Activated CD4-positive, alpha-beta T cell treated with anti-CD3 and anti-CD28 coated beads for 36 hours (primary cell): ENCODE measurements at places on chromosomes 1 and 21. TPM values are rescaled to one million over a fixed set of nuclear protein-coding genes. Genes with fewer than 3 reads are reported as not detected.

DNA sequence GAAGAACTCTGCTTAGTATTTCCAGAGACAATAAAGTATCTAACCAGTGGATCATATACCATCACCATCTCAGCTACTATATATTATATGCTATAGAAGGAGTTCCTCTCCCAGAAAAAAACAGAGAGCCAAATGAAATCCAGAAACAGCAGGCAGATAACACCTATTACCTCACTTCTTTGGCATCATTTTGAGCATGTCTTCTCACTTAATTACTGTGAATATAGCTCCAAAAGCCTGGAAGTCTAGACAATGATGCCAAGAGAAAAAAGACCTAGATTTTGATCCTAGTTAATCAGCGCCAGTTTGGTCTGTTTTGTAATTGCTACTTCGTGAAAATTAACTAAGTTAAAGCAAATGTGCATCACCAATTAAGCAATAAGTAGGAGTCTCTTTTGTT is 131.3 kb downstream of the EIF4G3 start:
- H3K4me3 ChIP-seq: no peak overlapping the region
- DNase-seq: no peak
- H3K4me1 ChIP-seq: peaks cover 4% of the 10 kb centered on the region
- H3K27me3 ChIP-seq: no peaks in the 10 kb centered on the region

- H3K27me3 ChIP-seq: no peaks in the 10 kb centered on the region
- peaks cover 7% of the 10 kb centered on the region for H3K36me3 ChIP-seq
- no peak for DNase-seq
- no peak overlapping the region for H3K27ac ChIP-seq
Measured at GRCh38 chr1:246773213-246773641, 49.0 kb downstream of the SCCPDH start.

DNA sequence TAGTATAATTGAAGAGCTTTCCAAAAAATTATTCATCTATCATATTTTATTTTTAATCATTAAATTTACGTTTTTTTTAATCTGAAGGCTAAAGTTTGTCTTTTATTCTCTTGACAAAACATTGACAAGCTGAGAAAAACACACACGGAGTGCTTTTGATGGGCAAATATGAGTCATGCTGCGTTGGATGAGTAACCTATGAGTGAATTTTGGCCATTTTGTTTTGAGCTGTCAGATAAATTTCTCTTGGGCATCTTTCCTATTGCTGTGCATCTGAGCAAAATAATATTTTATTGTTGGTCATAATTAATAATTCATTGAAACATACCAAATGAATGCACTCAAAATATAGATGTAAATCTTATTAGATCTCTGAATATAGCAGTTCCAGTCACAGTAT is 1144.1 kb upstream of the ADGRL2 start:
- no peaks in the 10 kb centered on the region for H3K27me3 ChIP-seq
- no peak for DNase-seq
- no peak overlapping the region for H3K27ac ChIP-seq
- no peaks in the 10 kb centered on the region for H3K36me3 ChIP-seq
- no peak overlapping the region for H3K4me3 ChIP-seq

DNA sequence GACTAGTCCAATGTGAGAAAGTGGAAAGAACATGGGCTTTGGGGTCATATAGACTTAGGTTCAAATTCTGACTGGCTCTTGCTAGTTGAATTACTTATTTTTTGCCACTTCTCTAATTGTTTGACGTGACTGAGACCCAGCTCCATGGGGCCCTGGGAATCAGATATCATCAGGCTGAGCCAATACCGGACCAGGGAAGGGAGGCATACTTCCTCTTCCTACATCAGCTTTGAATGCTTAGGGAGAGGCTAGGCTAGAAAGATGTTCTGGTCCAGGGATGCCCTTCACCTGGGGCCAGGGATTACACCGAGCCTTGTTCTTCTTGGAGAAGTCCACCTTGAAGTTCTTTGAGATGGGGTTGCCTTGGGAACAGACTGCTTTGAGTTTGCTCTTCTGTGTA is 3.7 kb upstream of the NR1I3 start:
- no peak overlapping the region for H3K27ac ChIP-seq
- no peaks in the 10 kb centered on the region for H3K36me3 ChIP-seq
- H3K4me1 ChIP-seq: no peaks in the 10 kb centered on the region
- H3K4me3 ChIP-seq: no peak overlapping the region
- peaks cover 7% of the 10 kb centered on the region for H3K27me3 ChIP-seq

DNA sequence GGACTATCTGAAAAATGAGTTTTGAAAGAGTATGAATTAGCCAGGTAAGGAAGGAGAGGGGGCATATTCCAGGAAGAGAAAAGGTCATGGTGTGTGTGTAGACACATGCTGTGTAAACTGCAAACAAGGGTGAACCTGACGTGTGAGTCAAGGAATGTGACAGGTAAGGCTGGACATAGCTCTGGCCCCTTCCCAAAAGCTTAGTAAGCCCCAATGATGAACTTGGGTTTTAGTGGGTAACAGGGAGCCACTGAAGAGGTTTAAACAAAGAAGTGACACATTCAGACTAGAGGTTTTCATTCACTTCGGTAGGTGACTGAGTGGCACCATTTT is 36.7 kb downstream of the EGLN1 start:
- no peak for DNase-seq
- H3K4me1 ChIP-seq: peaks cover 36% of the 10 kb centered on the region
- no peaks in the 10 kb centered on the region for H3K27me3 ChIP-seq
- H3K4me3 ChIP-seq: no peak overlapping the region
- peaks cover 7% of the 10 kb centered on the region for H3K36me3 ChIP-seq
- H3K27ac ChIP-seq: no peak overlapping the region

GRCh38 chr21:44513389-44514217 is 26.4 kb downstream of the KRTAP10-1 start:
- no peaks in the 10 kb centered on the region for H3K36me3 ChIP-seq
- H3K27ac ChIP-seq: no peak overlapping the region
- H3K4me3 ChIP-seq: no peak overlapping the region
- DNase-seq: no peak
- H3K27me3 ChIP-seq: no peaks in the 10 kb centered on the region
- no peaks in the 10 kb centered on the region for H3K4me1 ChIP-seq

DNA sequence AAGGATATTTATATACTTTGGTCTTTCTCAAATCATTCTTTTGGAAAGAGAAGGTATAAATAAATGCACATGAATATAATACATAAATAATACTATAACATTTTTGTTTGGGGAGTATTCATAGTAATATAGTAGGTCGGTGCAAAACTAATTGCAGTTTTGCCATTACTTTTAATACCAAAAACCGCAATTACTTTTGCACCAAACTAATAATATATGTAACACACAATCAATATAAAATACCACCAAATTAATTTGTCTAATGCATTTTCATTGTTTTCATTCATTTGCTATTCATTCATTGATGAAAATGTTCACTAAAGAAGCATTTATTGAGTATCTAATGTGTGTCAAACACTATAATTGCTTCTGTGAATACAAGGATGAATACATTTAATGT is 219.0 kb downstream of the RWDD3 start:
- no peaks in the 10 kb centered on the region for H3K36me3 ChIP-seq
- no peaks in the 10 kb centered on the region for H3K27me3 ChIP-seq
- no peak for DNase-seq

Gene TNFRSF9
- total RNA-seq: 28.2 TPM

DNA sequence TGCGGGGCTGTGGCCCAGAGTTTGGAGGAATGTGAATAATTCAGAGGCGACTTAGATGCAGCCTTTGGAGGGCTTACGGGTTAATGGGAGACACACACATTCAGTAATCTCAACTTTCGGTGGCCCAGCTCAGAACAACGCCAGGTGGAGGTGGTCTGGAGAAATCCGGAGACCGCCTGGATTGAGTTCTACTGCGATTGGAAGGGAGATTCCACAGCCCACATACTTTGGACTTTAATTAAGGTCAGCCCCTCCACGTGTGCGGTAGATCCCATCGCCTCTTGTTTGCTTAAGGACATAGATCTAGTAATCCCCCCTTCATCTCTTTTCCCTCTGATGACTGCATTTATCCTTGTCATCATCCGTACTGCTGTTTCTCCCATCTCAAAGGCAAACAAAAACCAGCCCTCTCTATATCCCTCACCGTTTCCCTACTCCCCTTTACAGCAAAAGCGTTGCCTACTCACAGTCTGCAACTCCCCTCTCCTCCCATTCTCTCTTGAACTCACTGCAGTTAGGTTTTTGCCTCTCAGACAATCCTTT is 720 bp upstream of the BSDC1 start:
- peaks cover 19% of the 10 kb centered on the region for H3K4me1 ChIP-seq
- DNase-seq: no peak
- peaks cover 2% of the 10 kb centered on the region for H3K36me3 ChIP-seq
- H3K27ac ChIP-seq: peak overlapping the region; percentile 98
- peak overlapping the region; percentile 83 for H3K4me3 ChIP-seq

DNA sequence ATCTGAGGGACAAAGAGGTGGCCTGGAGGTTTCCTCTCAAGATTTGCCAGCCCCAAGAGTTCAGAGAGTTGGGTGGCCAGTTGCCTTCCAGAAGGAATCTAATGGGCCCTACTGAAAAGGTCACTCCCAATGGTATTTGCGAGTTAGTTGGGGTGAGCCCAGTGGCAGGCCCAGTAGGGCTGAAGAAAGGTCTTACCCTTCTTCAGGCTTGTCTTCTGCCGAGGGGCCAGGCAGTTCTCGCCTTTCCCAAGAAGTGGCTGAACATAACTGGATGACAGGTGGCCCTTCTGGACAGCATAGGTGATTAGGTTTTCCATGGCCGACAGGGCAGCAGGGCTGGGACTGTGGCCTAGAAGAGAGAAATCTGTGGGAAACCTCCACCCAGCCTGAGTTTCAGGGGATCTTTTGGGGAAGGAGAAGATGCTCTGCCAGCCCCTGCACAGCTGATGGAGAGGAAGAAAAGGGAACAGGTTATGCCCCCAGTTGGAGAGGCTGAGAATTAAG is 7.2 kb downstream of the PGLYRP4 start:
- peaks cover 42% of the 10 kb centered on the region for H3K4me1 ChIP-seq
- no peak overlapping the region for H3K4me3 ChIP-seq
- no peaks in the 10 kb centered on the region for H3K36me3 ChIP-seq
- H3K27me3 ChIP-seq: peaks cover 5% of the 10 kb centered on the region
- H3K27ac ChIP-seq: no peak overlapping the region

Gene S100A14
- 0.14 TPM for total RNA-seq

Gene PLEKHG5
- 1.1 TPM for total RNA-seq

Gene PYHIN1
- total RNA-seq: 6.8 TPM

- H3K36me3 ChIP-seq: peaks cover 32% of the 10 kb centered on the region
- no peaks in the 10 kb centered on the region for H3K27me3 ChIP-seq
- no peak for DNase-seq
Measured at GRCh38 chr1:160748181-160748877, 9.3 kb downstream of the SLAMF7 start.
